ENCODE measurements at places on chromosomes 12 and 14.

- no peak for DNase-seq
These were observed 66.1 kb downstream of the FUT8 start for GRCh38 chr14:65478596-65478995.

GRCh38 chr14:34502001-34502400, 37.5 kb downstream of the EAPP start:
- DNase-seq = peak; percentile 71

GRCh38 chr14:89336338-89336737, 80.7 kb downstream of the FOXN3 start:
- no peak for DNase-seq

DNA sequence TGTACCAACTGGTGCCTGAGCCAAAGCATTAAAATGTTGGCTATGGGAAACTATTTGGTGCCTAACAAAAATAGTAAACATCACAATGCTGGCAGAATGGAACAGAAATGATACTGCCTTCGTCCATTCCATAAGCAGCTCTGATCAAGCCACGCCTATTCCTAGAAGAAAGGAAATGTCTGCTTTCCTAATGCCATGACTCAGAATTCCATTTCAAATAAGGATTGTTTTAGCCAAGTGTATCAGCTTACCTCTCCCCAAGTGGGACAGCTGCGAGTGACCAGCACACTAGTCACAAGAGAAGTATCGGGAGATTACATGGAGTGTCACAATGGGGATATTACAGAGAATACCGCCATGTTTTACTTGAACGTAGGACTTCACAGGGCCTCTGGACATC, 38.7 kb downstream of the GLT8D2 start:
- DNase-seq = peak; percentile 44

- DNase-seq = peak; percentile 6
These were observed 61.6 kb downstream of the PLEKHA5 start for GRCh38 chr12:19191089-19191488.

DNA sequence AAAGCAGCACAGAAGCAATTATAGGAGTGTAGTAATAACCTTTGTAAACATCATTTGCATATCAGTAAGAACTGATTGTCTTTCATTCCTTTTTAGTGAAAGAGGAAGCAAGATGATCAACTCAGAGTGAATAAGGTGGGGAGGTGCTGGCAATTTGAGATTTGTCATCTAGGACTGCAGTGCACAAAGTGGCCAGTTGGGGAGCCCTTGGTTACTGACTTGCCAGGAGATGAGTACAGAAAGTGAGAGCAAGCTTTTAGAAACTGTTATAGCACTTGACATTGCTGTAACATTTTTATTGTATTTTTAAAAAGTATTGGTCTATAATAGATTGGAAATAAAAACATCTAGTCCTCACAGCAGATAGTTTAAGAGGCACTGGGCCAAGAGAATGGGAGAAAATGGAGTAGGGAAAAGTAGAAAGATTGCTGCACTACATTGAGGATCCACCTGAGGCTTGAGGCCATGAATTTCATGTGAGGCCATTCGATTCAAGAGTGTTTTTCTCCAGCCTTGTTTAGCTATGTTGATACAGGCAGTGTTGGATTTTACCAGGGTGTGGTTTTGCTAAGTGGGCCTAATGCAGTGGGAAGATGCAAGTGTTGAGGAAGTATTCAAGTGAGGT, 98.2 kb downstream of the SNAPC1 start:
- DNase-seq = peak; percentile 23
